ENCODE measurements at places on chromosomes 11 and 22.

GRCh38 chr11:80144897-80145594 lies 704.2 kb upstream of the TENM4 start:
- DNase-seq: no peak

- no peak for DNase-seq
Observed at GRCh38 chr11:102806296-102806695, 8.3 kb upstream of the MMP1 start.

DNA sequence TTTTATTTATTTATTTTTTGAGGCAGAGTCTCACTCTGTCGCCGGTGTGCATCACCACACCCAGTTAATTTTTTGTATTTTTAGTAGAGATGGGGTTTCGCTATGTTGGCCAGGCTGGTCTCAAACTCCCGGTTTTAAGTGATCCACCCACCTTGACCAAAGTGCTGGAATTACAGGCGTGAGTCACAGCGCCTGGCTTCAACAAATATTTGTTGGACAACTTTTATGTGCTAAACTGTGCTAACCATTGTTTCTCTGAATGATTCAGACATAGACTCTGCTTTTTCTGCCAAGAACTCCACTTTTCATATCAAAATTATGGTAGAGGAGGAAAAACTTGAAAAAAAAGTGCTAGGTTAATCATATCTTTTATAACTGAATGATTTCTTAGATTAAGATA lies 36.3 kb downstream of the MMP7 start:
- no peak for DNase-seq

DNA sequence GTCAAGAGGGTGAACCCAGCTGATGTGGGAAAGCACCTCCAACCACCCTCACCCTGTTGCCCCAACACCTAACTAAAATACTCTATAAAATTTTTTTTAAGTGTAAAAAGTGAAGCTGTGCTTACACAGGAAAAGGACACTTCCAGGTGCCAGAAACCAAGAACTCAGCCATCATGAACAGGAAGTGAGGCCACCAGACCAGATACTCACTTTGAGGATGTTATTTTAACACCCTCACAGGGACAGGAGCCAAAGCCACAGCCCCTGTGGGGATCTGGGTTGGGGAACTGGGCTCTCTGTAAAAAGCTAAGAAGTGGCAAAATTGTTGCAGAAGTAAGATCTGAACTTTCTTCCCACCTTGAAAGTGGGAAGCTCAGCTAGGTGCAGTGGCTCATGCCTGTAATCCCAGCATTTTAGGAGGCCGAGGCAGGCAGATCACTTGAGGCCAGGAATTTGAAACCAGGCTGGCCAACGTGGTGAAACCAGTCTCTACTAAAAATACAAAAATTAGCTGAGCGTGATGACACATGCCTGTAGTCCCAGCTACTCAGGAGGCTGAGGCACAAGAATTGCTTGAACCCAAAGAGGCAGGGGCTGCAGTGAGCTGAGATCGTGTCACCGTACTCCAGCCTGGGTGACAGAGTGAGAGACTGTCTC lies 3.8 kb downstream of the RSPH14 start:
- no peak for DNase-seq

DNA sequence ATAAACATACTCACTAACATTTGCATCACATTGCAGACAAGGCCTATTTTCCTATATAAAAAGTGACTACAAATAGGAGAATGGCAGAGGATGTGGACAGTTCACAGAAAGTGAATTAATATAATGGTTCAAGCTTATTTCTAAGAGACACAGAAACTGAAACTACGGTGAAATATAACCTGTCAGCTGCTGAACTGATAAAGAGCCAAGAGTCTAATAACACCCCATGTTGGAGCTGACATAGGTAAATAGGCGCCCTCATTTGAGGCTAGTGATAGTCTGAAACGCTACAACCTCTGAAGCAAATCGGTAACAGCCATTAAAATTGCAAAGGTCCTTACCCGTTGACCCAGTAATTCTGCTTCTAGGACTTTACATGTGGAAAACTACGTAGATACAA lies 14.0 kb downstream of the AP1B1 start:
- DNase-seq: no peak

GRCh38 chr11:125995313-125995712 lies 49.5 kb downstream of the VSIG10L2 start:
- peak; percentile 19 for DNase-seq

DNA sequence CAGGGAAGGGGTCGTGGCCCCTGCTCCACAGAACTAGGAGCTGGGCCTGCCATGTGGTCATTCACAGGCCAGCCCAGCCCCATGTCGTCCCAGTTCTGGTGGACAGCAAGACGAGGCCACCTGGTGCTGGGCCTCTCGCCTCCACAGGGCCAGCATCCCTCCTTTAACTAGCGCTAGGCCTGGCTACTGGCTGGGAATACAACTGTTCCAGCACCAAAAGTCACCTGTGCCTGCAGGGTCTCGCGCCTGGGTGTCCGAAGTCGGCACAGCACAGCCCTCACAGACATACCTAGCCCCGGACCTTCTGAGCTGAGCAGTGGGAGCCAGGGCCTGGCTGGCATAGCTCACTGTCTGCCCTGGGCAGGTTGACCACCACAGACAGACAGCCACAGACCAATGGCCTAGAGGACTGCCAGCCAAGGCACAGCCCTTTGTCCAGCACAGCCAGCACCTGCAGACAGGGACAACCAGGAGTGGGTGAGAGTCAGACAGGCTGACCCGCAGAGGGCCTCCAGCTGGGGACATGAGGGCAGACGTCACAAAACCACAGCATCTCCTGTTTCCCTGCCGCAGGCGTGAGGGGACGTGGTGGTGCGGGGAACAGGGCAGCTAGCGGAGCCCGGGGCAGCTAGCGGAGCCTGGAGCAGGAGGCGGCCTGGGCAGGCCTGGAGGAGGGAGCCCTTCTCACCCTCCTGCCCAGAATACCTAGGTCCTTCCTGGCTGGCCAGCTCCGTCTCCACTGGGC lies 27.2 kb upstream of the TH start:
- no peak for DNase-seq

DNA sequence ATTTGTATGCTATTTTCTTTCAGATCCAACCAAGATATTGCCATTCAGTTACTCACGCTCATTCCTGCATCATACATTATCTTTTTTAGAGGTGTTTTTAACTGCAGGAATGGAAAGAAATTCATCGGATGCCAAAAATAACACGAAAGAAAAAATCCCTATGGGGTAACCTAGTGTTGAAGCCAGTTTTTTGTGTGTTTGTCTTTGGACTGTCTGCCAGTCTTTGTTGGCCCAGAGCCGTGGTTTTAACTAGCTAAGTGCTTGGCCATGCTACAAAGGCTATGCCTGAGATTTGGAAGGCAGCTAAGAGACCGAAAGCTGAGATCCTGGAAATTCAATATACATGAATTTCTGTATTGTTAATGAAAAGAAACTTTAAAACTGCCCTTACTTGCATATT lies 309.8 kb upstream of the CNTN5 start:
- DNase-seq: no peak

DNA sequence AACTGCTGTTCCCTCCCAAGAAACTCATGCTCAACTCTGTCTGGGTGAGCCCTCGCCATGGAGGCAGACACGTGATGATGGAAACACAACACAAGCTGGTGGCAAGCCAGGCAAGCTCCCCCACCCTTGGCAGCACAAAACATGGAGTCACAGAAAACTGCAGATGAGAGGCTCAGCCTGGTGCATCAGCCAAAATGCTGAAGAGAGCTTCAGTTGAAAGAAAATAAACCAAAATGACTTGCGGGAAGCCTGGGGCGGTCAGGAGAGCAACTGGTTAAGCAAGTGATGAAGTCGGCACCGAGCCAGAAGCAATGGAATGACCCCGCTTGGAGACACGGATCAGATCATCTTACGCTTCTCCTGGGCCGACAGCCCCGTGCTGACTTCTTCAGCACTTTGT lies 68.3 kb downstream of the C11orf58 start:
- DNase-seq: no peak

DNA sequence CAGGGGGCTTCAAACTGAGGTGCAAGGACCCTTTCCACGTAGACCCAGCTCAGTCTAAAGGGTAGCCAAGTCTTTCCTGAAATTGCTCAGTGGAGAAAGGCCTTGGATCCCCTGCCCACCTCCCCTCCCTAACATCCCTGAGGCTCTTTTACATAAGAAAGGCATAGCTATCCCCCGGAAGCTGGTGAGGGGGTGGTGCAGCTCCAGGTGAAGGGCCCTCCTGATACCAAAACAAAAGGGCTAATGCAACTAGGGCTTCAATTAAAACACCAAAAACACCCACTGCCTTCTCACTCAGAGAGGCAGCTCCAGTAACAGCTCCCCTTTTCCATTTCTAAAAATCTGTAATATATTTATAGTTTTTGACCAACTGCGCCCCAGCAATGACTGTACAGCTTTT lies 5.8 kb downstream of the SHANK2 start:
- no peak for DNase-seq

DNA sequence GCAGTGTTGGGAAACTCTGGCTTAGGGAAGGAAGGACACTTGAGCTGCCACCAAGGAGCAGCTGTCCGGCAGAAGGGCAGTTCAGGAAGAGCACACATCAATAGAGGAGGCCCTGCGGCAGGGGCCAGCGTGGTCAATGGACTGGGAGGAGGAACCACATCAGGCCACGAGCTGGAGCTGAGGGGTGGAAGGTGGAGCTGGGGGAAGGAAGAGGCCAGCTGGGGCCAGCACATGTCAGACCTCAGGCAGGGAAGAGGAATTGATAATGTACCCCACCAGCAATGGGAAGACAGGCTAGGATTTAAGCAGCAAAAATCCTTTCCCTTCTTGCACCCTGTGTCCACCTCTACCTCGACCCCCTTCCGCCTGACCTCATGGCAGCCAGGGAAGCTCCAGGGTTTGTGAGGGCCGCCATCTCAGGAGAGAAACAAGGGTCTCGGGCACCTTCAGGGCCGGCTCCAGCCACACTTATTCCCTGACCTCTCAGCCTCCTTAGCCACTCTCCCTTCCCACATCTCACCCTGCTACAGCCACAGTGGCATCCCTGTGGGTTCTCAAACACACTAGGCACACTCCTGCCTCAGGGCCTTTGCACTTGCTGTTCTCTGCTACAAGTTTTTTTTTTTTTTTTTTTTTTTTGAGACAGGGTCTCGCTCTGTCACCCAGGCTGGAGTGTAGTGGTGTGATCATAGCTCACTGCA lies 157.8 kb upstream of the GRK3 start:
- no peak for DNase-seq
